DMS79 treated with DMSO at 0.1 percent for 48 hours (cell line): ENCODE measurements at places on chromosomes 5 and 9.
A peak's percentile ranks its signal among the peaks of the same experiment; 100 is the strongest.

GRCh38 chr5:124746916-124747790 lies 714 bp upstream of the ZNF608 start:
- peak; percentile 72 for DNase-seq

DNA sequence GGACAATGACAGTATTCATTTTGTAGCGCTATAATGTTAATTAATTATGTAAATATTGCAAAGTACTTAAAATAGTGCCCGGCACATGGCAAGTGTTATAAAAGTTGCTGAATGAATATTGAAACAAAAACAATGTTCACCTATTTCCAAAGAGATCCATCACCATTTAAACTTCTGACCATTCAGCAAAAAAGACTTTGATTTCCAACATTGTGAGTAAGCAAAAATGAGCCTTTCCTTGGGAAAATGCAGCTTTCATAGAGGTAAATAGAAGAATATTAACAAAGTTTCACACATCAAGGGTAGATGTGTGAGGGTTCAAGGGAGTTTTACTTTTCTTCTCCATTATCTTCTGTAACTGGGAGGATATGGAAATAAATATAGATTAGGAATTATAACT lies 1089.4 kb upstream of the C9orf72 start:
- DNase-seq: no peak

DNA sequence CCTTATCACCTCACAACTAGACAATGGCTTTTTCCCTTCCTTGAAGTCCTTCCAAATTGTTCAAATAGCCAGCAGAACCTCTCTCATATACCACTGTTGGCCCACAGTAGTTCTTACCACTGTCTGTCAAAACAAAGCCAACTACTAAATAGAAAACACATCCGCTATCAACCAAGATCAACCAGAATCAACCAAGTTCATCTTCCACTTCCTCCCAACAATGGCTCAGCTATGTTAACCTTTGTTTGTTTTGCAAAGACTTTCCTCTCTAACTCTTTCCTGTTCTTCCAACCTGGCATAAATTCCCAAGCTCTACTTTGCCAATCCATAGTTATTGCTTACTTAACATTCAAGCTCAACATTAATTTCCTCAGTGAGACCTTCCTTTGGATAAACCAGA lies 15.2 kb downstream of the ELL2 start:
- DNase-seq: no peak

DNA sequence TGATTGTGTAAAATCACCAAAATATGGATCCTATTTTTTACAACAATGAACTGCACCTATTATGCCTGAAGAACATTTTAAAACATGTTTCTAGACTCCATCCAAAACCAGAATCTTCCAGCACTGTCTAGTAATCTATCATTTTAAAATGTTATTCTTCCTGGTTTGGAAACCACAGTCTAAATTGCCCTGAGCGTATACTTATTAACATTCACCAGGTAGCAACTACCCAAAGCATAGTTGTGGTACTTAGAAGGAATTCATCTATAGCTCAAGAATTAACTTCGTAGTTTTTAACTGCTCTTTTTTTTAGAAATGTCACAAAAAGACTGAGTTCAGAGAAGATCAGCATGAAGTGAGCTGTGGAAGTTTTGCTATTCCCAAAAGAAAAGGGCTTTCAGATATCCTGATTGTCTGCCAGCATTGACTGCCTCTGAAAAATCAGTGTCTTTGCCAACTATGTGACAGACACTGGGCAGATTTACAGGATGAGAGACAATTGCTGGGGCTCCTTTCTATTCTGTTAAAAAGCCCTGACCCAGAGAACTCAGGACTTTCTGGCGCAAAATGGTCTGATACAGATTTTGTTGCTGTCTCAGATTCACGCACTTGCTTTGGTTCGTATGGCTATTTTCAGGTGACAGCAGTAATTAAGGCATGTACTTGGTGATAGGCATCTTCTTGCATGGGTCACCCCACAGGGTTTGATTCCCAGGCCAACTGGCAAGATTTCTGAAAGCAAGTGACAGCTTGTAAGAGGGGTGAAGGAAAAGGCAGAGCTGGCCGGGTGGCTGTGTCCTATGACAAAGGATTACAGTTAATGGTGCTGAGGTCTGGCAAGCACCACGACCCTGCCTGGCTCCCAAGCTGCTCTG lies 152.5 kb upstream of the RAI14 start:
- no peak for DNase-seq

GRCh38 chr9:69386651-69387050 lies 61.6 kb downstream of the ENTREP1 start:
- DNase-seq: no peak

GRCh38 chr5:135608361-135608760 lies 29.6 kb upstream of the CXCL14 start:
- no peak for DNase-seq

GRCh38 chr5:61440596-61440995 lies 108.5 kb downstream of the ZSWIM6 start:
- DNase-seq: no peak
